ENCODE measurements at places on chromosomes 7 and 10. TPM values are rescaled to one million over a fixed set of nuclear protein-coding genes. Genes with fewer than 3 reads are reported as not detected.
A peak's percentile ranks its signal among the peaks of the same experiment; 100 is the strongest.

GRCh38 chr7:50422858-50423257 lies 27.3 kb downstream of the FIGNL1 start:
- DNase-seq, result no peak

DNA sequence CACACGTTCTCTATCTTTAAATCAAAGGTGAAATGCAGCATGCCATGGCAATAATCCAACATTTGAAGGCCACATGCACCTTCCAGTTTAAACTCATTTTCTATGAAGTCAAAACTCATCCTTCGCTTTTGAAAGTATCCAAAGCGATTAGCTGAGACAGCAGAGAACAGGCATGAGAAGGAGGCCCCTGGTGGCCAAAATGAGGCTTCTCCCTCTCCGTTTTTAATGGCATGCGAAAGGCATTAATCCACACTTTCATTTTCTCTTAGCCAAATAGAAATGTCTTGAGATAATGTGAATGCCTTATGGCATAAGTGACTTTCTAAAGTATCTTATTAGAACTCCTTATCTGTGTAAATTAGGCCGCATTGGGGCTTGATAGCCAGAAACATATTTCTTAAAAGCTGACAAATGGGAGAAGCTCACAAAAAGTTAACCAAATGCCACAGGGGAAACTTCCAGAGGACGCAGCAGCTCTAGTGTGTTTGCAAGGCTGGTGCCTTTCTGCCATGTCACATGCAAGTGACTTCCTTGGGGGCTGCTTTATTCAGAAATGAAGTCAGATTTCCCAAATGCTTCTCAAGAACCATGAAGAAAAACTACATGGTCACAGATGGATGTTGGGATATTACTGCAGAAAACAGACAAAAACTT lies 1189.6 kb downstream of the SORCS1 start:
- no peak for DNase-seq

FASTK gene
- total RNA-seq, result 71.2 TPM

- DNase-seq, result no peak
These were observed 46.6 kb upstream of the PPP1R17 start for GRCh38 chr7:31640381-31640780.

GRCh38 chr10:85603151-85603940 lies 763.2 kb downstream of the GRID1 start:
- DNase-seq, result no peak

DNA sequence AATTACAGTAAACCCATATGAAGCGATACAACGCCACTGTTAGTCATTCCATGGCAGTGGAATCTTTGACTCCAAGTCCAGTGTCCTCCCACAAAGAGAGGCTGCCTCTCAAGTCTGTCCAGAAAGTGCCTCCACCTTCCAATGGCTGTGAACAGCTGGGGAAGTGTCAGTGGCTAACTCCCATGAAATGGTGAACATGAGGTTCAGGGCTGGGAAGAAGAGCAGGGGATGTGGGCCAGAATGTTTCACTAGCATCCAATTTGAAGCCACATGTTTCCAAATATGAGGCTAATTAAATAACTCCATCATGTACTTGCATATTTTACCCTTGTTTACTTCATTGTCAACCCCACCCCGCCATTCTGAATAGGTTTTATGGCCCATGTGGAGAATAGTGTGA lies 53.1 kb upstream of the CHST15 start:
- no peak for DNase-seq

SPDYE2 gene
- 0.50 TPM for total RNA-seq

- peak; percentile 21 for DNase-seq
These were observed 124.0 kb upstream of the PRSS58 start for GRCh38 chr7:142381727-142382390.

DNA sequence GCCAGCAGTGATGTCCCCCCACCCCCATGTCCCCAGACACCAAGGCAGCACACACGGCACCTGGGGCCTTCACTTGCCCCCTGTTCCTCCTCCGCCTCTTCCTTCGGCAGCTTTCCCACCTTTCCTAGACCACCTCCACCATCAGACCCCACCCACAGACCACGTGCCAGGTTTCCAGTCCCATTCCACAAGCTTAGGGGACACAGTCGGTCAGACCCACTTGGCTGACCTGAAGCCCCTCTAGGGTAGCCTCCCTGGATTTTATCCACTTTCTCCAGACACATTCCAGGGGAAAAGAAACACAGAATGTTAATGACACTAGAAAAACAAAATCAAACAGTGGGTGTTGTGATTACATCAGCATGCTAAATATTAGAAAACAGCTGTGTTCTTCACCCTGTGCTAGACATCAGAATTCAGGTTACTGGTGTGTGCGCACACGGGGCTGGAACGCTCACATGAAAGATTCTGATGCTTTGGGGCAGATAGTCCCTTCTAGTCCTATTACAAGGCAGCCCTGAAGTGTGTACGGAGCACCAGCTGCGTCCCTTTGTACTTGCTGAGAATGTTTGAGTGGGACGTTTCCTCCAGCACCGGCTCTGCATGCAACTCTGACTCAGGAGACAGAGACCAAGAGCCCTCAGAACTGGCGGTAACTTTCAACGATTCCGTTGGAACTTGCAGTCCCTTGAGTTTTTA lies 75.5 kb upstream of the PPP2R2D start:
- no peak for DNase-seq

- no peak for DNase-seq
These were observed 25.6 kb downstream of the EBF3 start for GRCh38 chr10:129938460-129938859.

FAM204A gene
- 70.6 TPM for total RNA-seq

GRCh38 chr10:123858077-123858681 lies 33.4 kb downstream of the CPXM2 start:
- DNase-seq, result no peak

GRCh38 chr10:124657806-124658205 lies 86.4 kb downstream of the FAM53B start:
- DNase-seq, result no peak

ADIRF gene
- 357 TPM for total RNA-seq

- DNase-seq, result no peak
These were observed 9.7 kb upstream of the MKRN1 start for GRCh38 chr7:140489026-140489359.

DNA sequence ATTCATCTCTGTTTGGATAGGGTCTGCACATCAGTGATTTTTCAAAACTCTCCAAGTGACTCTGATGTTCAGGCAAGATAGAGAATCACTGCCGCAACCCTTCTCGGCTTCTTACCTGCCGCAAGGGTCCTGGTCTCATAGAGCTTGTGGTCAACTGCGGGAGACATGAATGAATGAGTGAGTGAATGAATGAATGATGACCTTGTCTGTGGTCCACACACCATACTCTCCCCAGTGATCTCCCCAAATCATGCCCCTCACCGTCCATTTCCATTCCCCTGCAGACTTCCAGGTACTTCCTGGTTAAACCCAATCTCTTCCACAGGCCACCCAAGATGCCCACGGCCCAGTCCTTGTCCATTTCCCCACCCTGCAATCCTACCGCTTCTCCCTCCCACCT lies 5.9 kb upstream of the NPFFR1 start:
- no peak for DNase-seq

DNA sequence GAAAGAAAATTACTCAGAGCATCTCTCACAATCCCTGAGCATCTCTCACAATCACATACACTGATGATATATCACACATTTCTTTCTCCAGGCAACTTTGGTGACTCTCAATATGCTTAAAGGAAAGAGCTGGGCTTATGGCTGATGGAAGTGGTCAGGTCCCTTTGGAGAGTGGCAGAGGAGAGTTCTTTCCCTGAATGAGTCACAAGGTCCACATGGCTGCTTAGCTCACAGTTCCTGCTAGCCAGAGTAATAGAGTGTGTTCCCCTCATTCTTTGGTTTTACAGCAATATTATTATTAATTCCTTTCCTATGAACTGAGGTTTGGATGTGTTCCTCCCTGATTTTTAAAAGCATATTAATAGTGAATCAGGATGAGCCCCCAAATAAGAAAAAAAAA lies 287.4 kb downstream of the C7orf25 start:
- DNase-seq, result no peak

GRCh38 chr10:110399106-110399964 lies 94.6 kb upstream of the SMNDC1 start:
- peak; percentile 23 for DNase-seq

DNA sequence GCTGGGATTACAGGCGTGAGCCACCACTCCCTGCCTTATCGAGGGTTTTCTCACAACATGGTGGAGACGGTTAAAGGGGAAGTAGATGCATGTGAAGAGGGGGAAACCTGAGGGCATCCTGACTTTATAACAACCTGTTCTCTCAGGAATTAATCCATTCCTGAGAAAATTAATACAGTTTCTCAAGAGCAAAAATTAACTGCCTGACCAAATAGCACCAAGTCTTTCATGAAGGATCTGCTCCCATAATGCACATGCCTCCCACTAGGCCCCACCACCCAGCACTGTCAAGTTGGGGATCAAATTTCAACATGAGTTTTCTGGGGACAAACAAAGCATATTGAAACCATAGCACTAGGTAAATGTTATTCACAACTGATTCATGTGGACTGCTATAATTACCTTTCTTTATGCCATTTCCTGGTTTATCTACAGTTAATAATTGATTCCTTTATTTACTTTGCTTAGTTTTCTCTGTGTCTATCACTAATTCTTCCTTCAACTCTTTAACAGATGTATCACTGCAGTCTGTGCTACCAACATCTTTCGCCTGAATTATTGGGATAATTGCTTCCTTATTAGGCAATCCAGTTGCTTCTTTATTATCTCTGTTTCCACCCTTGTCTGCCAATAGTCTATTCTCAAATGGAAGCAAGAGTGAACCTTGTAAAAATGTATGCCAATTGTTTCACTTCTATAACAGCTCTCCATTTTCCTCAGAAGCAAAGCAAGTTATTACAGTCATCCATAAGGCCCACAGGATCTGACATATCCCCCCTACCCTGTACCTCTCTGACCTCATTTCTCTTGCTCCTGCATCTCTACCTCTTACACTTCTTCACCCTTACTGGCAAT lies 12.9 kb upstream of the MICU1 start:
- DNase-seq, result no peak

- peak; percentile 68 for DNase-seq
These were observed 84.8 kb upstream of the COL13A1 start for GRCh38 chr10:69716711-69717560.

DNA sequence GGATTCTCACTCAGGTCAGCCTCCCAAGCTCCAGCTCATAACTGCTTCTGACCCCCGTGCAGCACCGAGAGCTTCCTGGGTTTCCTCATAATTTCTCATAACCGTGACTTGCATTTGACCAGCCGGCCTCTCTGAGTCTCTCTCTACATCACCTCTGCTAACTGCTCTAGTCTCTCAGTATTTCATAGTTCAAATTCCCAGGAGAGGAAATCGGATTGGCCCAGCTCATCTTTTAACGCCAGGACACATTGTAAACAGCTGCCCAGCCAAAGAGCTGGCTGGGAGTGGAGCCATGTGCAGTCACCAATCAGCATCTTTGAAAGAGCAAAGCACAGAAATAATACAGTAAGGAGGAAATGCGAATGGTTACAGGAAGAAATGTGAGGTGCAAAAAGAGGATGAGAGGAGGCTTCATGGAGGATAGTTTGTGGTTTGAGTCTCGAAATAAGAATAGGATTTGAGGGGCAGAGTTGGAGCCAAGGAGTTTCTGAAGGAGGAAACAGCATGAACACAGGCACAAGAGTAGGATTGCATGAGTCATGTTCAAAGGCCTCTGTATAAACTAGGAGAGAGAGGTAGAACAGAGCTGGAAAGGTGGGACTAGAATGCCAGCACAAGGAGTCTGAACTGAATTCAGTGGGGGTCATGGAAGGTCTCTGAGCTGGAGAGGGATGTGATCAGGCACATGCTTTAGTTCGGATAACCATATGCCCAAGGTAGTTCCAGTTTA lies 15.2 kb upstream of the LBX1 start:
- DNase-seq, result no peak

TRIM73 gene
- 4.3 TPM for total RNA-seq

DNA sequence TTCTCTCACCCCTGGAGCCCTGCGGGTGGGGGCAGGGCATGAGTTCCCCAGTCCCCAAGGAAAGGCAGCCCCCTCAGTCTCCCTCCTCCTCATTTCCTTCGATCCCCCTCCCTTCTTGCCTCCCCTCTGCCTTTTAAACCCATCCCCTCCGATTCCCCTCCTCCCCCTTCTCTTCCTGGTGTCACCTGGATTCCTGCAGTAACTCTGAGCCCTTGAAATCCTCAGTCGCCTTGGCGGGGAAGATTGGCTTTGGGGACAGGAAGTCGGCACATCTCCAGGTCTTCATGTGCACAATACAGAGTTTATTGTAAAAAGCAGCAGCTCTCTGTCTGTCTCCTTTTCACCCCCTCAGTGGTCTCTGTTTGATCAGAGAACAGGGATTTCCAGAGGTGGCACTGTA lies 1.3 kb upstream of the MUC12 start:
- DNase-seq, result peak; percentile 41

GRCh38 chr7:74047804-74048380 lies 19.9 kb downstream of the ELN start:
- no peak for DNase-seq

DNA sequence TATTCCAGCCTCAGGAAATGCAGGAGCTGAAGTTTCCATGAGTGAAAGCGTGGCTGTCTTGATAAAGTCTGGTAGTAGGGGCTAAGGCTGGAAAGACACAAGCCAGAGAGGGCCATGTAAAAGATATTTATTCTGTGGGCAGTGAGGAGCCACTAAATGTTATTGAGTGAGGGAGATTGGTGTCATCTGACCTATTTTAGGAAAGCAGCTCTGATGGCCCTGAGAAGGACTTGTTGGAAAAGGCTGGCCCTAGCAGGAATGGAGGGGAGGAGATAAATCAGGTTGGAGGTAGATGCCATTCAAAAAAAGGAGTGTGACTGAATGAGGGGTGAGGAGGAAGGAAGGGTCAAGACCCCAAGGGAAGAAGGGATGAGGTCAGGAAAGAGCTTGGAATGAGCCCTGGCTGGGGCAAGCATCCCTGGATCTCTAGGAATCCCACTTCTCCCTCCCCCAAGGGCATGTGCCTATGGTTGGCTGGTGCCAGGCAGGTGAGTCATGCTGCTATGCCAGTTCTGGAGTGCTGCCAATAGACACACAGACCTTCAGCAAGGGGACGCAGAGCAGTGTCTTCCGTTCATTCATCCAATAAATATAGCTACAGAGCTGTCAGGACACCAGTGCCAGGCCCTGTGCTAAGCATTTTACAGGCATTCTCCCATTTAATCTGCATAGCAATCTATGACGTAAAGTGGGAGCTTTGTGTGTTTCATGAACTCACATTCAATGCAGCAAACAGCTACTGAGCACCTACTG lies 2.0 kb downstream of the ANKRD2 start:
- DNase-seq, result no peak

DNA sequence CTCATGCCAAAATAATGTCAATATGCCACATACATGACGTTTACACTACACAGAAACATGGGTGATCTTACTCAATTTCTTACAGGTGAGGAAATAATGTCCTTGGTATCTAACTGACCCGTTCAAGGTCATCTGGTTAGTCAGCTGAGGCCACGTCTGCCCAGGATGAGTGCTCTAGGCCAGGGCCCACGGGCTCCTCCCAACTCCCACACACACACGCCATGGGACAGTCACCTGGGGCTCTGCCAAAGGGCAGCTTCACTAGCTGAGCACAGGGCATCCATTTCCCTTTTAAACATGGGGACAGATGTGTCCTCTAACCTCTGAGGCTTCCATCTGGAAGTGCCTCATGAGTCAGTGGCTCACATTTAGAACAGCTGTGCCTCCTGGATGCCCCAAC lies 123.9 kb downstream of the TNS3 start:
- DNase-seq, result no peak

Data from kidney (tissue), 22 donors.